ENCODE measurements at places on chromosomes 13 and 19.

DNA sequence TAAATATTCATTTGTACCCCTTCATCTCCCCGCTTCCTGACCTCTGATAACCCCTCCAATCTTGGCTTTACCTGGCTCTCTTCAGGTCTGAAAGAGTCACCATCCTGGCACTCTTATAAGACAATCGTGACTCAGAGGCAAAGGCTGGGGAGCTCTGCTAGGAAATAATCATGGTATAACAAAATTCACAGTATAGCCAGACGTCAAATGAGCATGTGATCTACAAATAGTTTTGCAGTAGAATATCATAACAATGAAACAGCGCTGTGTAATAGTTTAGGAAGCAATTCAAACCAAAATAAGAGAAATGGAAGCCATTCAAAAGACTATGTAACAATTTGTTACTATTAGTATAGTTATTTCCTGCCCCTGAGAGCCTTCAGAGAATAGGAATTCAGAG, 34.2 kb downstream of the RXFP2 start:
- DNase-seq: no peak

DNA sequence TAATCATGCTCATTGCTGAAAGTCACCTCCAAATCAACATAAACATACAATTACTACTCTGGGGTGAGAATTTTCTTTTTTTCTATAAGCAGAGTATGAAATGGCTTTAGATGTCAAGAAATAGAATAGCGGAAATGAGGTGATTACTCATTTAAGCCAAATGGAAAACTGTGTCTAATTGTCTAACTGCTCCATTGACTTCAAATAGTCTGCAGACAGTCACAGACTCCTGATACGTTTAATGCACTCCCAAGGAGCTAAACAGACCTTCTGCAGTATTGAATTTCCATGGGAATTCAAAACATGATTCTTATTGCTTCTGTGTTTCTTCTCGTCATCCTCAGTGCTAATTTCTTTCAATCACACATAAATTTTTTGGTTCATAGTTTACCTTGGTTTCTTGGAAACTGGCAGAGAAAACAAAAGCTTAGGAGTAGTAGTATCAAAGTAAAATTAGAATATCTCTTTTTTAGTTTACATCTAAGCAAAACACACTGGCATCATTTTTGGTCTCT, 865.2 kb upstream of the SLC10A2 start:
- no peak for DNase-seq

DNA sequence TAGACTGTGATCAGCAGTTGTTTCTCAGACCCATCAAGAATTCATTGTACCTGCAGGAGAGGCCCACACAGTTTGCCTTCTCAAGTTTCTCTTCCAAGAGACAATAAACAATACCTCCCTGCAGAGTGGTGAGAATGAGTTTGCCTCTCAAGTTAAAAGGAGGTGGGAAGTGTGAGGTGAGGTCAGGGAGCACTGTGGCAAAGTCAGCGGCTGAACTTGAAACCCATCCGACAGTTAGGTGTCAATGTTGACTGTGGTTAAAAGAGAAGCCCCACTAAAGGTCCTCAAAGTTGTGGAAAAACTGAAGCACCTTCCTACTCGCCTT, 72.9 kb upstream of the TSC22D1 start:
- DNase-seq: no peak

- DNase-seq: no peak
Observed at GRCh38 chr19:5222821-5223321, 117.7 kb downstream of the PTPRS start.

DNA sequence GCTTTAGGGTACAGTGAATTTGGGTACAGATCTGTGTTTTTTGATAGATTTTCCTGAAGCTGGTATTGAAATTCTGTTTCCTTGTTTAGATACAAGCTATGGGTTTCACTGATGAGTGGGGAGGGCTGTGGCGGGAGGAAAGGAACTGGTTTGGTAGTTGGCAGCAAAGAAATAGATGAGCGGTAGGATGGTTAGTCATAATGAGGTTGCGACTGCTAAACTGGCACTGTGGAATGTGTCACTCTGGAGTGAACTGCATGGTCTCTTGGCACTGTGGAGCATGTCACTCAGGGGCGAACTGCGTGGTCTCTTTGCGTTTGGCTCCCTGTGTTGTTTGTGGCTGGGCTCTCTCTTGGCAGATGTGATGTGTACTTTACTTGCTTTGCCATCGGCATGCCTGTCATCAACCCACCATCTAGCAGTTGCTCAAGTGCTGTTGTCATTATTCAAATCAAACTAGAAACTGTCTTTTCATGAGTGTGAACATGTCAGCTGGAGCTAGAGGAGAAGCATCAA, 82.1 kb downstream of the ATP8A2 start:
- no peak for DNase-seq

- DNase-seq: no peak
Observed at GRCh38 chr13:111171629-111172028, 56.5 kb downstream of the ARHGEF7 start.

- no peak for DNase-seq
Observed at GRCh38 chr13:79212064-79212619, 193.9 kb downstream of the RBM26 start.

GRCh38 chr19:19261350-19262189, 11.5 kb downstream of the TM6SF2 start:
- DNase-seq: no peak

DNA sequence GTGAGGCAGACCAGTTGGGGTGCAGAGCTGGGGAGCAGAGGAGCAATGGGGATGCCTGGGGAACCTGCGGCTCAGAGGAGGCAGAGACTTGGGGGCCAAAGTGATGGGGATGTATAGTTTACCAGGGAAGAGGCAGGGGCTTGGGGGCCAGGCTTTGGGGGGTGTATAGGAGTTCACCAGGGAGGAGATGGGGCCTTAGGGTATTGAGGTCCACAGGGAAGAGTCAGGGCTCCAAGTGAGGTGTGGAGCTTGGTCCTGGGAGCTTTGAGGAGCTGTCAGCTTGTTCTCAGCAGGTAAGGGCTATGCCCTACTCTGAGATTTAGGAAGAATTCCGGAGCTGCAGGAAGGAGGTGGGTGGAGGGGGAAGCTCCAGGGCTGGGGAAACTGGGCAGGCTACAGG, 10.8 kb downstream of the TNFAIP8L1 start:
- DNase-seq: no peak

Data from NCI-H1048 (cell line).